ENCODE measurements at places on chromosomes 6 and 20. TPM values are rescaled to one million over a fixed set of nuclear protein-coding genes. Genes with fewer than 3 reads are reported as not detected.

GRCh38 chr6:71621918-71622519, 264.3 kb upstream of the RIMS1 start:
- no peaks in the 10 kb centered on the region for H3K4me1 ChIP-seq
- no peak overlapping the region for H3K4me3 ChIP-seq
- no peaks in the 10 kb centered on the region for H3K36me3 ChIP-seq
- H3K27me3 ChIP-seq: no peaks in the 10 kb centered on the region
- no peak for DNase-seq
- no peak overlapping the region for H3K27ac ChIP-seq

EYA4 gene
- polyA plus RNA-seq: 0.06 TPM

DNA sequence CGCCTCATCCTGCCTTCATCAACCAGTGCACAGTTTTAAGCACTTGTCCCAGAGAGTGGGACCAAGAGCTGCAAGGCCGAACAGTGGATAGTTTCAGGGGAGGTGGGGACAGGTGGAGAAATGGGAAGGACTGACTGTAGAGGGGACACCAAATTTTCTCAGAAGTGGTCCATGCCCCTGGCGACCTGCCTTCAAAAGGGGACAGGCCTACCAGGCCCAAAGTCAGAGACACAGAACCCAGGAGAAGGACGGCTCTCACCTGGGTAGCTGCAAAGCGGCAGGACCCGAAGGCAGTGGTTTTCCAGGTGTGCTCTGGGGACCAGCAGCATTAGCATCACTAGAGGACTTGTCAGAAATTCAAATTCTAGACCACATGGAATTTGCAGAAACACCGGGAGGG, 5.8 kb downstream of the TFEB start:
- peaks cover 3% of the 10 kb centered on the region for H3K27me3 ChIP-seq
- no peak overlapping the region for H3K4me3 ChIP-seq
- no peak for DNase-seq
- H3K36me3 ChIP-seq: no peaks in the 10 kb centered on the region
- H3K4me1 ChIP-seq: peaks cover 21% of the 10 kb centered on the region
- H3K27ac ChIP-seq: no peak overlapping the region

TBC1D20 gene
- 17.4 TPM for polyA plus RNA-seq

DNA sequence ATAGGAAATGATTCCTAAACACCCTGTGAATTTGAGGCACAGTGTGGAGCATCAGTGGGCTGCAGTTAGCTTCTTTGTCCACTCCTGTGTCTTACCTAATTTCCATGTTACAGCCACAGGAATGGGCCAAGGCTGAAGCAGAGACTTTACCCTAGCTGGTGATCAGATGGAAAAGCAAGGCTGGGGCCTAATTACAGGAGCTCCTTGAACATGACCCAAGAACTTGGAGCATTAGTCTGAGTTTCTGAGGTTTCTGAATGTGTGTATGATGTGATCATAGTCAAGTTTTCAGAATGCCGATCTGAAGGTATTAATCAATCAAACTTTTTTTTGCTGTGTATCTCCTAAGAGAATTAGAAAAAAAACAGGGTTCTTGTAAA, 18.0 kb downstream of the HECA start:
- no peak overlapping the region for H3K27ac ChIP-seq
- no peaks in the 10 kb centered on the region for H3K36me3 ChIP-seq
- H3K27me3 ChIP-seq: no peaks in the 10 kb centered on the region

DNA sequence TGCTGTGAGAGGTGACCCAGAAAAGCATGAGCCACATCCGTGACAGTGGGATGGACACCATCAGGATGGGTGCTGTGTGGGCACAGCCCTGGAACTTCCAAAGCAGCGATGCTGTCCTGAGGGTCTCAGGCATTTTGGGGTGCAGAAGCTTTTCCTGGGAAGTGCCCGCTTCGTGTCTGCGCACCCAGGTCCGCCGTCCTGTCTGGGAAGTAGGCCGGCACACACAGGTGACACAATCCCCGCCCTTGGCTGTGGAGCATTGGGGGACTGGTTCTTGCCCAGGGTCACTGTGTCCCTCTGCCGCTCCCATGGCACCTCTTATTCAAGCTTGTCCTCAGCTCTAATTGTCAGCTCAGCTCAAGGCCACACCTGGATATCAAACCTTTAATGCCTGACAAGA, 112.6 kb downstream of the ZDHHC14 start:
- no peak for DNase-seq
- H3K27ac ChIP-seq: no peak overlapping the region
- no peak overlapping the region for H3K4me3 ChIP-seq
- H3K4me1 ChIP-seq: peaks cover 4% of the 10 kb centered on the region
- no peaks in the 10 kb centered on the region for H3K36me3 ChIP-seq
- H3K27me3 ChIP-seq: no peaks in the 10 kb centered on the region

ACOT13 gene
- 27.6 TPM for polyA plus RNA-seq

DNA sequence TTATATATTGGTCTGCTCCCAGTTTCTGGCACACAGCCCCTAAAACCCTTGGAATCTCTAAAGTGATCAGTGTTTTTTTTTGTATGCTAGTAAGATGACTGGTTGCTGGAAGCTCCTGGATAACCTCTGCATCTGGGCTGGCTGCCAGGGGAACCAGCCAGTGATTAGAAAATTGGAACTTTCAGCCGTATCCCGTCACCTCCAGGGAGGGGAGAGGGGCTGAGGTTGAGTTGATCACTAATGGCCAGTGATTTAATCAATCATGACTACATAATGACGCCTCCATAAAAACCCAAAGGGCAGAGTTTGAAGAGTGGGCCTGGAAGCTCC, 48.0 kb upstream of the NOP56 start:
- DNase-seq: no peak
- H3K36me3 ChIP-seq: no peaks in the 10 kb centered on the region
- H3K27me3 ChIP-seq: no peaks in the 10 kb centered on the region
- H3K4me1 ChIP-seq: no peaks in the 10 kb centered on the region
- H3K4me3 ChIP-seq: no peak overlapping the region

DNA sequence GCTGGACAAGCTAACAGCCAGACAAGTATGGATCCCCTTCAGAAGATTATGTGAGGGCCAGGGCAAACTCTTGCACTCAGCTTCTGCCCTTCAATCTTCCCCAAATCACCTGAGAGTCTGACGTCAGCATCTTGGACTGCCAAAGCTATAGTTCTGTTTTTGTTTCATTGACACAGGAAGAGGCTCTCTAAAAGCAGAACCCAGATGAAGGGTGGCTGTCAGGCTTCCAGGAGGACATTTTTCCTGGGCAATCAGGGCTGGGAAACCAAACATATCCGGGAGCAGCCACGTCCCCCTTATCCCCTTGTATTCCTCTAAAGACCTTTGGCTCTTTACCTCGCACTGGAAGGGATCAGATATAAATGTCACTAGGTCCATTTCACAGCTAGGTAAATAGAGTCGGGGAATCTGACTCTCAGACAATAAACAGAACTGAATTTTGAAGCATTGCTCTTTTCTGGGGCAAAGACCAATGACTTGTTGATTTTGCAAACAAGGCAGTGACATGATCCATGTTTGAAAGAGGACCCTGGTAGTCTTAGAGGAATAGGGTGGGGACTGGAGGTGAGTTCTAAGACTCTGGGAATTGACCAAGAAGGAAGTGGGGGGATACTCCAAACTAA, 13.3 kb downstream of the MAFB start:
- peaks cover 7% of the 10 kb centered on the region for H3K27me3 ChIP-seq
- no peak for DNase-seq
- H3K27ac ChIP-seq: no peak overlapping the region
- no peak overlapping the region for H3K4me3 ChIP-seq

- H3K4me3 ChIP-seq: no peak overlapping the region
- H3K27me3 ChIP-seq: no peaks in the 10 kb centered on the region
- H3K4me1 ChIP-seq: no peaks in the 10 kb centered on the region
- H3K36me3 ChIP-seq: no peaks in the 10 kb centered on the region
- no peak for DNase-seq
Observed at GRCh38 chr6:89270951-89271721, 44.0 kb downstream of the GABRR2 start.
